ENCODE measurements at places on chromosomes 16 and 17.

GRCh38 chr17:66399441-66399840, 97.0 kb downstream of the PRKCA start:
- no peak for DNase-seq

DNA sequence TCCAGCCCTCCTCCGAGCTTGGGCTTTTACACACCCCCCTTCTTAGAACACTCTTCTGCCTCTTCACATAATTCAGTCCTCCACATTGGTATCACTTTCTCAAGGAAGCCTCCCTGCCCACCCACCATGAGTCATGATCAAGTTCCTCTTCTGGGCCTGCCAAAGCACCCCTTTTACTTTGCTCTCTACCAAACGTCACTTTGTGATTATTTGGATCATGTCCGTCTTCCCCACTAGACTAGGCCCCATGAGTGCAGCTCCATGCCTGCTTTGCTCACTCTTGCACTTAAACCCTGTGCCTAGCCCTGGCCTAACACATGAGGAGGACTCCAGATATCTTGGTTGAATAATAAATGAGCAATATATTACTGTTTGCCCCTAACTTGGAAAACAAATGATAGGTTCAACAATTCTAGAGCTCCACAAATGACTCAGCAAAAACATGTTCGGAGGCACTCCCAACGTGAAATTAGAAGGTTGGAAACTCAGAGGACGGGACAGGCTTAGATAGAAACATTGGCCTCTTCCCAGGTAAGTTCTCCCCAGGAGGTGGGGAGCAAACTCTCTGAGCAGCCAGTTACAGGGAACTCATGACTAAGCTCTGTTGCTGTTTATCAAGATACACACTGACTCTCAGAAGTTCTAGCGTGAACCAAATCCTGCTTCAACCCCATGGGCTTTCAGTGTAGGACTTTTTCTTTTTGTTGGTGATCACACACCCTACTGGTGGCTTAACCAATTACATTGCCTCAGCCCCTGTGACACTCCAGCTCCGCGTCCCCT, 28.3 kb downstream of the G6PC1 start:
- peak; percentile 60 for DNase-seq

GRCh38 chr16:8893976-8894690, 12.0 kb downstream of the LITAFD start:
- DNase-seq, result no peak

GRCh38 chr16:86048882-86049585, 150.1 kb downstream of the IRF8 start:
- no peak for DNase-seq

DNA sequence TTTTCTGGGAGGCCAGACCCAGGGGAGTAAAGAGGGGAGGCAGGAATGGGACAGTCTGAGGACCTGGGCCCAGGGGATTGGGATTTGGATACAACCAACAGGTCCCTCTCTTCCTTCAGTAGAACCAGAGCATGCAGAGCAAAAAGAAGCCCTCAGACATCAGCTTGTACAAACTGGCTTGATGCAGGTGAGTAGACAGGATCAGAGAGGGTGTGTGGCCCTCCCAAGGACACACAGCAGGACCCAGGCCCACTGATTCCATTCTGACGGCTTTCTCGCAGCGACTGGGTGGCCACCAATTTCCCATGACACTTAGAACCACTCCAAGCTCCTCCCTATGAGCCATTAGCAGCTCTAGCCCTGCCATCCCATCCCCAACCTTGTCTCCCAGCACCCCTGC, 63.6 kb downstream of the ABCC6 start:
- DNase-seq, result no peak

GRCh38 chr17:63222655-63223054, 223.5 kb downstream of the CYB561 start:
- no peak for DNase-seq

DNA sequence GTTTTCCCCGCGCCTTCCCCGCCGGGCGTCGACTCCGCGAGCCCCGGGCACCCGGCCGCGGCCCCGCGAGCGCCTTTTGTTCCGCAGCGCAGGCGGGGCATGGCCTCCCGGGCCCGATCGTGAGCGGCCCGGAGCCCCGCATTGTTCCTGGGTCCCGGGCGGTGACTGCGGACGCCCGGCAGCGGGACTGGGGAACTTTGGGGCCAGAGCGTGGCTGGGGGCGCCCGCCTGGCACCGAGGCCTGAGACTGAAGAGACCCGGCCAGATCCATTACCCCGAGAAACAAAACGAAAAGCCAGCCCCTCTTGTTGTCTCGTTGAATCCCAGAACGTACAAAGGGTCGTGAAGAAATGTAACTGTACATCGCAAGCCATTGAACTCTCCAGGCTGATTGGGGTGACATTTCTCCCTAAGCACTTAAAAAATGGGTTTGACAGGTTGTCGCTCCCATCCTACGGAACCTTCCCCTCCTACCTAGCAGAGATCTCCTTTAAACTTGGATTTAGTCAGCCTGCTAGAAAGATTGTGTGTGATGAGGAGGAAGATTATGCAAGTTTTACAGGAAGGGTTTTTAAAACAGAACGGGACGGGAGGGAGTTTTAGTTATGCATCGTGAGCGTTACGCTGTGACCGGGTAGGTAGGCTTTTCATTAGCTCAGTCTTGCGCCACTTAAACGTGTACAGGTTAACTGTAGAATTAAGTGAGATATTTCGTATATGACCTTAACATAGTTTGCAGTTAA, 825 bp downstream of the METTL9 start:
- peak; percentile 13 for DNase-seq

DNA sequence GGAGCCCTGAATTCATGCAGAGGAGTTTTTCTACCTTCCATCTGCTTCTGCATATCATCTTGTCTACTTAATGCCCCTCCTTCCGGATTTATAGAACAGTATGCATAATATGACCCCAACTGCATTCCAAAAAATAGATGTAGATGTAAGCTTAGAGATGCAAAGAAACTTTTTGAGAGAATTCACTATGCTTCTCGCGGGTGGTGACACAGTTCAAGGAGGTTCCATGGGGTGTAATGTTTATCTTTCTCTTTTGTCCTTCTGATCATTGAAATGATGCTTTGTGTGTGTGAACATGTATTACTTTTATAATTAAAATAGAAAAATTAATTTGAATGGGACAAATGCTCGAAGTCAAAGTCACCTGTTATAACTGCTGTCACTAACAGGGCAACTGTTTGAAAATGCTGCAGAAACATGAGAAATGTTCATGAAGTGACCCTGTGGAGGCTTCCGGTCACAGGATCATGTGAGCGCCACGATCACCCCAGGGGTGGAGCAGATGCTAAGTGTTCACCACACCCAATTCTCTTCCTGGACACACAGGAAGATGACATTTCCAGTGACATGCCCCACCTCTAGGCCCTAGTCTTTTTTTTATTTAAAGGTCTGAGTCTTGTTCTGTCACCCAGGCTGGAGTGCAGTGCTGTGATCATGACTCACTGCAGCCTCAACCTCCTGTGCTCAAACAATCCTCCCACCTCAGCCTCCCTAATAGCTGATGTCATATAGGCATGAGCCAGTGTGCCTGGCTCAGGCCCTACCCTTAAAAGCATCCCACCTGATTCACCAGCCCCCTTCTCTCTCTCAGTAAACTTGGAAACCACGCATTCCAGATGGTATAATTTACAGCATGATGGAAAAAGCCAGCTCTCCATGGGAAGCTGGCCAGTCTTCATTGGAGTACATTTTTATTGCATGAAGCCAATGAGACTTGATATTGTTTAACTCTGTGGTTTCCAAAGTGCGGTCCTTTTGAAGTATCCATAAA, 21.0 kb upstream of the AGRP start:
- DNase-seq, result no peak

GRCh38 chr17:76888661-76889060, 20.5 kb downstream of the MGAT5B start:
- DNase-seq, result no peak
